ENCODE measurements at places on chromosomes 11 and 22. TPM values are rescaled to one million over a fixed set of nuclear protein-coding genes. Genes with fewer than 3 reads are reported as not detected.

Gene MPZL3
- 0.19 TPM for total RNA-seq

Gene MFRP
- total RNA-seq: not detected

Gene DNAL4
- total RNA-seq: 14.9 TPM

Gene TALDO1
- 213 TPM for total RNA-seq

Gene NCAM1
- total RNA-seq: 0.13 TPM

Gene ART5
- not detected for total RNA-seq

Gene F2
- total RNA-seq: not detected

Gene MYOD1
- total RNA-seq: not detected

Gene RRP7A
- total RNA-seq: 18.0 TPM

Gene SCT
- total RNA-seq: not detected

Gene CLCF1
- 7.7 TPM for total RNA-seq

Gene DDT
- 91.0 TPM for total RNA-seq

Gene SLC3A2
- total RNA-seq: 242 TPM

Gene RASGRP2
- not detected for total RNA-seq

Gene OR51I1
- 0.06 TPM for total RNA-seq

Gene IGLL1
- total RNA-seq: not detected

Gene GDPD4
- not detected for total RNA-seq

Gene HSPB2
- 1.2 TPM for total RNA-seq

Gene PRSS23
- 574 TPM for total RNA-seq

Data from aortic smooth muscle cell (primary cell).